ENCODE measurements at places on chromosomes 1 and 21.

DNA sequence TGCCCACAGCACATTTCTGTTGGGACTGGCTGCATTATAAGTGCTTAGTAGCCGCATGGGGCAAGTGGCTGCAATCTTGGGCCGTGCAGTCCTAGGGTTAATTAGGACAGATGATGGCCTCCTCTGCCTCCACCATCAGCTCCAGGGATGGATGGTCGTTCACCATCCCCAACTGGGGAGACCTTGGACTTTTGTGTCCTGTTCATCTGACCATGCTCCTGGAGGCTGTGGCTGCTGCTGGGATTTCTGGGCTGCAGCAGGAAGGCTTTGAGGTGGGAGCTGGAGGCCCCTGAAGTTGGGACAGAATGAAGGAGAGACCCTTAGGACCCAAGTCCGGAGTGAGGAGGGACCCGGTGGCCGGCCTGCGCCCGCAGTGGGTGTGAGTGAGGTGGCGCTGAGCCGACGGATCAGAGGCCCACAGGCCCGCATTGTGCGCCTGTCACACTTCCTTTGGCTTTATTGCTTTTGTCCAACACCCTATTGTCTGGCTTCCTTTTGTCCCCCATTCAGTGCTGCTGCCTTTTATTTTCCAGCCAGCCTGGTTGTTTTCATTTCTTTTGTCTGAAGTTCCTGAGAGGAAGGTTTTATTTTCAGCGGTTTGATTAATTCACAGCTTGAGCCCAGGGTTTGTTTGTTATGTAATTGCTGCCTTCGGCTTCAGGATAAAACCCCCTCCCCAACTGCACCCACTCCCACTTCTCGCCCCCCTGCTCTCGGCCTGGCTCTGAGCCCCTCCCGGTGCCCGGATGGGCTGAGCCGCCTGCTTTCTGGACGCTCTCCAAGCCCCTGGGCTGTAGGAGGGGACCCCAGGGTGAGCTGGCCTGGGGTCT is 35.6 kb downstream of the SOX13 start:
- no peak for DNase-seq

- peak; percentile 95 for DNase-seq
These were observed 2.9 kb downstream of the ABCA4 start for GRCh38 chr1:94118013-94118412.

DNA sequence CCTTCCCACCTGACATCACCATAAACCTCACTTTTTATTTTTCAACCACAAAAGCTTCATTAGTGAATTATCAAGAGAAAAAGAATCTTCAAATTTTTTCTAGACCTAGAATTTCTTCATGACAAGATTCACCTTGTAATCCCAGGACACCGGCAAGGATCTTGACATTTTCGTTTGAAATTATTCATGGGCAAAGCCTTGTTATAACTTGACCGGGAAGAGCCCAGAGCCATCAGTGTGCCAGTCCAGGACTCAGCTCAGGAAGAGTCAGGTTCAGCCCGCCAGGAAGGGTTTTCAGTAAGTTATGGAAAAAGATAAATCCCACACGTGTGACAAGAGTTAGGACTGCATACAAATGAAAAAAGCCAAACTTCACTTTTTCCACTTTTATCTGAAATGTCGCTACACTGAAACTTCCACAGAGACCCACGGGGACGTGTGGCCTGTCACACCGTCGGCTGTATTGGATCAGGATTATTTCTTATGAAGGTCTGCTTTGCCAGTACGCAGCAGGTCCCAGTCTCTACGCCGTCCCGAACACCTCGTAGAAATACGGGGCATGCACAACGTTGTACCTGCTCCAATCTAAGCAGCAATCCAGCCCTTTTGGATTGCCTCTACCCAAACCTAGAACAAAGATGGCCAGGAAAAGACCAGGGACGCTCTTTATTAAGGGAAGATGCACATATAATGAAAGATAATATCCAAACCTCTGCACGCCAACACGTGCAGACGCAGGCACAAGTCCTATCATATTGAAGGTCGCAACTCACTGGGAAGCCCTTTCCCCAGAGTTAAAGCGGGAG is 916 bp downstream of the F3 start:
- no peak for DNase-seq

DNA sequence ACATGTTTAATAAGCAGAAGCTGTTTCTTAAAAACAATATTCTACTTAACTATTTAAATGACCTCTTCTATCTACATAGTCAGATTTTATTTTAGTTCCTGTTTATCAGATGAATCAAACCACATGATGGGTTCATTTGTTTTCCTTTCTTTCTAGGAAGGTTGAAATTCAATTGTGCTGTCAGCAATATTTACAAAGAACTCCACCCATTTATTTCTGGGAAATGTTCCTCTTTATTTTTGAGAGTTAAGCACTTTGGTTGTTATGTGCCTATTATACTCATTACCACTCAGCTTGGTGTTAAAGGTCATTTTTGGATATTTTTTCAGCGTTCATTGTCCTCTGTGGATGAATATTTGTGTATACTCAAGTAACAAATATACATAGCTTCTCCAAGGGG is 84.9 kb downstream of the C4BPA start:
- no peak for DNase-seq

DNA sequence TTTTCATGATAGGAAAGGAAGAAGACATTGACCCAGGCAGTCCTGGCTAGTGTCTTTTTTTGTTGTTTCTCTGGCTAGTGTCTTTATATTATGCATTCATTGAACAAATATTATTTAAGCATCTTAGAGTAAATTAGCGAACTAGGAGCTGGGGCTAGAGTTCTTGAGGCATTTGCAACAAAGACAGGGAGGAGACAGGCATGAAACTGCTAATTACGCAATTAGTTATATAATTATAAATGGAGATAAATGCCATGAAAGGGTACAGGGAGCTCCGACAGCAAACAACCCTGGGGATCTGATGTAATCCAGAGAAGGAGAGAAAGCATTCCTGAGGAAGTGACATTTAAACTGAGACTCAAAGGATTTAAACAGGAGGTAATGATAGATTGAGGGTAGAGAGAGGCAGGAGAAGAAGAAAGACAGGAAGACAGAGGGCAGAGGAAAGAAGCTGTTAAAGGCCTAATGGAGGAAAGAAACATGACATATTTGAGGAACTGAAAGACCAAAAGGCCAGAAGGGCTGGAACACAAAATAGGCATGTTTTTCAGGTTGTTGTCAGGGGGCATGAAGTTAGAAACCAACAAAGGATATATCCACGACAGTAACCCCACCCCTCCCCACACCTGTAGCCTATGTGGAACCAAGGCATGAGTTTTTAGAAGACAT is 99.5 kb upstream of the GJB5 start:
- no peak for DNase-seq

GRCh38 chr1:151831605-151832004 is at the start of gene RORC:
RORC (minus strand) TSS chr1:151831802; CDS start chr1:151831764, 38 bp downstream.
- no peak for DNase-seq
